ENCODE measurements at places on chromosomes 2 and 18. TPM values are rescaled to one million over a fixed set of nuclear protein-coding genes. Genes with fewer than 3 reads are reported as not detected.
A peak's percentile ranks its signal among the peaks of the same experiment; 100 is the strongest.

AMMECR1L gene
- total RNA-seq, result 26.5 TPM

DNA sequence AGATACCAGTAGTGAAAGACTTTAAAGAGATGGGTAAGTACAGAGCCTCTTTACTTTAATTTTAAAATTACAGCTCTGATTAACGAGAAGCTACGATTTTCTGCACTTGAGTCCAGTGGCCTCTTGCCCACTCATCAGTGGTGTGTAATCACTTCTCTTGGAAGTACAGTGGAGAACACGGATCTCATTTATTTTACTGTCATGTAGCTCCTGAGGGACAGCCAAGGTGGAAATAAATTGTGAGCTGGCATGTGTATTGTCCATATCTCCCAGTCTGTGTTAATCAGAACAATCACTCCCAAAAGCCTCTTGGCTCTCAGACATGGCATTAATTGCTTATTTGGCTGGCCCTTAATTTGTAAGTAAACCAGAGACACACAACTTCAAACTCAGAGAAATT is 69.4 kb downstream of the LOXHD1 start:
- H3K4me1 ChIP-seq, result no peaks in the 10 kb centered on the region
- no peak overlapping the region for H3K27ac ChIP-seq
- no peaks in the 10 kb centered on the region for H3K36me3 ChIP-seq
- H3K4me3 ChIP-seq, result no peak overlapping the region

- peak; percentile 78 for DNase-seq
- H3K4me1 ChIP-seq, result no peaks in the 10 kb centered on the region
- H3K36me3 ChIP-seq, result no peaks in the 10 kb centered on the region
- H3K27me3 ChIP-seq, result no peaks in the 10 kb centered on the region
These were observed 23.1 kb upstream of the KLF7 start for GRCh38 chr2:207188626-207189419.

DNA sequence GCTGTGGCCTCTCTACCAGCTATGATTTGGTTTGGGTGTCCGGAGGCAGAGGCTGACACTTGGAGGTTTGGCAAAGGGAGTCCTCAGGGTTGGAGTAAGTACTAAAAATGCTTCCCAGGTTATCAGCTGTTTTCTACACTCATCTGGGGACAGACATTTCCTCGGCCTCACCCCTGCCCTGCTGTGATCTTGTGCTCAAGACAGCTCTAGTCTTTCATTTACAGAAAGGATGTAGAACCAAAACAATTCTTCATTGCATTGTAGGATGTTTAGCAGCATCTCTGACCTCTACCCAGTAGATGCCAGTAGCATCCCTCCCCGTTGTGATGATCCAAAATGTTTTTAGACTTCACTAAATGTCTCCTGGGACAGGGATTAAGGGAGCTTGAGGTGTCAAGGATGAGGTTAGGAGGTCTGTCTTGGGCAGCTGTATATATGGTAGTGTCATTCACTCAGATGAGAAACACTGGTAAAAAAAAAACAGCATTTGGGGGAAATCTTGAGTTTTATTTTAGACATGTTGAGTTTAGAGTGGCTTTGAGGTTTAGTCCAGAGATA is 26.6 kb downstream of the CD28 start:
- H3K4me1 ChIP-seq, result no peaks in the 10 kb centered on the region
- H3K27me3 ChIP-seq, result no peaks in the 10 kb centered on the region
- no peak overlapping the region for H3K4me3 ChIP-seq
- no peak for DNase-seq
- no peak overlapping the region for H3K27ac ChIP-seq
- H3K36me3 ChIP-seq, result no peaks in the 10 kb centered on the region

- H3K27ac ChIP-seq, result no peak overlapping the region
- peaks cover 12% of the 10 kb centered on the region for H3K4me1 ChIP-seq
- H3K36me3 ChIP-seq, result no peaks in the 10 kb centered on the region
- no peaks in the 10 kb centered on the region for H3K27me3 ChIP-seq
These were observed 117.0 kb downstream of the AP1S3 start for GRCh38 chr2:223720367-223720766.

DNA sequence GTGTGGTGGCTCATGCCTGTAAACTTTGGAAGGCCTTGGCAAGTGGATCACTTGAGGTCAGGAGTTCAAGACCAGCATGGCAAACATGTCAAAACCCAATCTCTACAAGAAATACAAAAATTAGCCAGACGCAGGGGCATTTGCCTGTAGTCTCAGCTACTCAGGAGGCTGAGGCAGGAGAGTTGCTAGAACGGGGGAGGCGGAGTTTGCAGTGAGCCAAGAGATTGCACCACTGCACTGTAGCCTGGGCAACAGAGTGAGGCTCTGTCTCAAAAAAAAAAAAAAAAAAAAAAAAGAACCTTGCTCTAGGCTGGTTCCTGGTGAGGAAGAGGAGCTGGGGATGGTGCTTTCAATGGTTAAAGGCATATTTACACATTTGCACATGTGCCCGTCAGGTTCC is 129.4 kb downstream of the LYPD6B start:
- DNase-seq, result no peak
- H3K4me3 ChIP-seq, result no peak overlapping the region
- no peak overlapping the region for H3K27ac ChIP-seq
- no peaks in the 10 kb centered on the region for H3K36me3 ChIP-seq

DNA sequence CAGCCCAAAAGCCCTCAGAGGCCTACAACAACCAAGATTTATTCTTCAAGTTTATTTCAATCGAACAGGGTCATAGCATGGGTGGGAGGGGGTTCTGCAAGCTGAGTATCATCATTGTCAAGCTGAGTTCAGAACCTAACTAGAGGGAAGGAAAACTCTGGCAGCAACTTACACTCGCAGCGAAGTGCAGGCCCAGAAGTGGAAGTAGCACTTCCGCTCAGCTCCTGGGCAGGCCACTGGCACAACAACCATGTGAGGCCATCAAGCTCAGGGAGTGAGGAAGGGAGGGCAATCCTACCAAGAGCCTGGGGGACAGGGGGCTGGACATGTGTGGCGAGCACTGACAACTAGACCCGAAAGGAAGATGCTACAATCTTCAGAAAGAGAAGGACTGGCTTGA is 4.8 kb downstream of the UXS1 start:
- no peaks in the 10 kb centered on the region for H3K36me3 ChIP-seq
- DNase-seq, result no peak
- H3K4me3 ChIP-seq, result no peak overlapping the region
- H3K27ac ChIP-seq, result no peak overlapping the region
- H3K27me3 ChIP-seq, result no peaks in the 10 kb centered on the region

Data from Panc1 (cell line).